Stimulated activated CD8-positive, alpha-beta memory T cell treated with anti-CD3 and anti-CD28 coated beads, Interleukin-2, amount 100 ng/mL, for 1 hour (primary cell): ENCODE measurements at places on chromosomes 6 and 20.

DNA sequence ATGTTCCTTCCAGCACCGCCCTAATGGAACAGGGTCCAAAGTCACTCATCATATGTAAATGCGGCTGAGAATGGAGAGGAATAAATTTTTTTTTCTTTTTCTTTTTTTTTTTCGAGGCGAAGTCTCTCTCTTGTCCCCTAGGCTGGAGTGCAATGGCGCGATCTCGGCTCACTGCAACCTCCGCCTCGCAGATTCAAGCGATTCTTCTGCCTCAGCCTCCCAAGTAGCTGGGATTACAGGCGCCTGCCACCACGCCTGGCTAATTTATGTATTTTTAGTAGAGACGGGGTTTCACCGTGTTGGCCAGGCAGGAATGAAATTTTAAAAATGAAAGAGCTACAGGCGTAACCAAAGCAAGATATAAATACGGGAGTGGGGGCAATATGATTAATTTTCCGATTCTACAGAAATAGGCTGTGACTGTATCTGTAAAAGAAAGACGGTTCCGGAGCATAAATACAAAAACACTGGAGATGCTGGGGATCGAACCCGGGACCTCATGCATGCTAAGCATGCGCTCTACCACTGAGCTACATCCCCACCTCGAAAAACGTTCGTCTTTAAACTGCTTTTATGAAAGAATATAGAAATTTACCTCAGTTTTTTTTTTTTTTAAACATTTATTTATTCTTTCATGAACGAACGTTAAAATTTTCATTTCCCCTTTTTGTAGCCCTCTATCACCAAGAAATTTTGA, 132.2 kb downstream of the GPX5 start:
- no peak for DNase-seq

DNA sequence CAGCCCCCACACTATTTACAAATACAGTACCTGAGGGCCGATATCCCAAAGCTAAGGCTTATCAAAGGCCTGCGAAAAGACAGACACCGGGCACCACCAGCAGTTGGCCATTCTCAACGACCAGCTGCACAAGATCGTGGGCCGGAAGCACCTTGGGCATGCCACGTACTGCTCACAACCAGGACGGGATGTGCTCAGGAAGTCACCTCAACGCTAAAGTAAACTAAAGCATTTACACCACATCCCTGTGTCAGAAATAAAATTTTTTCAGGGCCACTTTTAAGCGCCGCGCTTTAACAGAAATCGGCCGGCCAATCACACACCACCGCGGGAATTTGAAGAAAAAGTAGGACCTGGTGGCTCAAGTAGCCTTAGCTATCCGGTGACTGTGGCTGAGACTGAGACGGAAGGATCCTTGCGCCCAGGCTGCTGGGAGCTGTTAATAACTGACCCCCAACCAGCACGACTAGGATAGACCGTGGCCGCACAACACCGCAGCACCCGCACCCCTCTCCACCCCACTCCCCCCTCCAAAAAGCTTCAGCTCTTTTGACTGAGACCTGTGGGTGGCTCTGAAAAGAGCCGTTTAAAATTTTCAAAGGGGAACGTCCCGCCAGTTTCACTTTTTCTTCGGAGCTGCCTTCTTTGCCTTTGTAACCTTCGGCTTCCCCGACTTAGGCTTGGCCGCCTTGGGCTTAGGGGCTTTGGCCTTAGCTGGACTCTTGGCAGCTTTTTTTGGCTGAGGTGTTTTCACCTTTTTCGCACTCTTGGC, 131.2 kb upstream of the BTN3A2 start:
- DNase-seq = peak; percentile 19

DNA sequence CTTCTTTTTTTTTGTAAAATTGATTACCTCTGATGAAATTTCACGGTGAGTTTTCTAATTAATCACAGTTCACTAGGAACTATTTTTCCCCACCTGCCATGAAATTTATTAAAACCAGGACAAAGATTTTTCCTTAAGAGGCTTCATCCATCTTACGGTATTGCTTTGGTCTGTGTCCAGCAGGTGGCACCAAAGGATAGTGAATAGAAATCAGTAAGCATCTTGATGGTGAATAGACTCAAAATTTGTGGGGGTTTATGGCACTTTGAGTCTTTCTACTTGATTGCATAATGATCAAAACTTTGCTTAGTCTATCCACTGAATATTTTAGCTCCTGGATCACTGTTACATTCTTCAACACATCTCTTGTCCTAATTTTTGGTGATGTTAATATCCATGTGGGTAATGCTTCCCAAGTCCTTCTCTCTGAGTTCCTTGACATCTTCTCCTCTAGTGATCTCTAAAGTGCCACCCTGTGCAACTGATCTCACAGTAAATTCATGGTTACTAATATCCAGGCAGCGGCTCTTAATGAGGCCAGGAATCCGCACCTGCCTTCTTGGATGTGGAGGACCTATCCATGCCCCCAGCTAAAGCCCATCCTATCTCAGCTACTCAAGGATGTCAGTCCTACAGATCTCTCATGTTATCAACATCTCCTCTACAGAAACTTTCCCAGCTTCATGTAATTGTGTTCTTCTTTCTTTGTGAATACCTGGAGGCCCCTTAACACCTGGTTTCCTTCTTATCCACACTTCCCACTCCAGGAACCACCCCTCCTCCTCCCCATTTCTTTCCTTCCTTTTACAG, 54.5 kb downstream of the STMND1 start:
- peak; percentile 7 for DNase-seq

DNA sequence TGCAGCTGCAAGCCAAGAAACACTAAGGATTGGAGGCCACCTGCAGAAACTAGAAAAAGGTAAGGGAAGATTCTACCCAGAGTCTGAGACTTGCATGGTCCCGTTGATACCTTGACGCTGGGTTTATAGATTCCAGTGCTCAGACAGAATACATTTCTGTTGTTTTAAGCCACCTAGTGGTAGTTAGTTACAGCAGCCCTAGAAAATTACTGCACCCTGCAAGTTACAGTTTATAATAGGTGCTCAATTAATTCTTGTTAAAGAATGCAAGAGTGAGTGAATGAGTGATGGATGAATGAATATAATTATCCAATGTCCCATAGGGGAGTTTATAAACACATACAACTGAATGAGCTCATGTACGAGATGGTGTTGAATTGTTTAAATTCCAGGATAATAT, 453.1 kb upstream of the SLC35B3 start:
- no peak for DNase-seq

DNA sequence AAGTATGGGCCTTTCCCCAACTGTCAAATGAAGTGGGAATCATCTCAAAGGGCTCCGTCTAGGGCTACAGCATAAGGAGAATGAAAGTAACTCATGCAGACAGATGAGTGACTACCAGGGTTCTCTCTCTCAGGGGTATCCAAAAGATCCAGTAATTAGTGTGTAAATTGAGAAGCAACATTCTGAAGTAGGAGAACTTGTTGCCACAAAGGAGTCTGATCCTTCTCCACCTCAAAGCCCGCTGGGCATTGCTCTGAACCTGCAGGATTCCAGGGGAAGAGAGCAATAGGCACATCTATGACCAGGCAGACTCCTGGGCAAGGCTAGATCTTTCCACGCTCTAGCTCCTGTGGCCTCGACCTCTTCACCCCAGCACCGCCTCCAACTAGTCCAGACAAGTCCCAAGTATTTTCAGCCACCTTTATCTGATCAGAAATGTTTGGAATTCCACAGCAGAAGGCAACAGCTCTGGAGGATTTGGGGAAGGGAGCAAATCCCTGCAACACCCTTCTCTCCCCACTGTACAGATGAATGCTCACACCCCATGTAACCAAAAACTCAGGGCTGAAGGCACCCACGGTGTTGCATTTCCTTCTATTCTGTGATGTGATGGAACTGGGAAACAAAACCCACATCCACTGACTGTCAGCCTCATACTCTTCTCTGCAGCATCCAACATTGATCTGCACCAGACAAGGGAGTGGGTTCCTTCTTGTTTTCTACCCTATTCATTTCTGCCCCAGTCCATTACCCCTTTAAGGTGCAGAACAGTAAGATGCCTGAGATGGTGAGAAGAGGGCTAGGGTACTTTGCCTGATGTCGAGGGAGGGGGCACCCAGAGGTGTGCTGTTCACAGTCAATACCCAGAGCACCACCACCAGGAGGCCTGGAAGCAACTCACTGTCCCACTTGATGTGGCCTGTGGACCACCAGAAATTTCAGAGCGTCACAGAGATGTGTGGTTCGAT, 41.0 kb downstream of the COX4I2 start:
- DNase-seq = no peak

DNA sequence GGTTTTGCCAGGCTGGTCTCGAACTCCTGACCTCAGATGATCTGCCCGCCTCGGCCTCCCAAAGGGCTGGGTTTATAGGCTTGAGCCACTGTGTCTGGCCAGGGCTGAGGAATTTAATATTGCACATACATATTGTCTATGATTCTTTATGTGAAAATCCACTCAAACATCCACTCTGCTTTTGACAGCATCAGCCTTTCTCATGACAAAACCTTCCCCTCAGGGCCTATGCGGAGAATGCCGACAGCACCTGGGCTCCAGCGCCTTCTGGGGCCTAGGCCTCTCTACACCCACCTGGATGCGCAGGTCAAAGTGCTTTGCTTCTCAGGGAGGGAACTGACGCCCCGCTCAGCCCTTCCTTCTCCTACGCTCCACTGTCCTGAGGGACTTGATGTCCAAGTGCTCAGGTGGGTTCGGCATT, 5.4 kb downstream of the RAMACL start:
- no peak for DNase-seq

DNA sequence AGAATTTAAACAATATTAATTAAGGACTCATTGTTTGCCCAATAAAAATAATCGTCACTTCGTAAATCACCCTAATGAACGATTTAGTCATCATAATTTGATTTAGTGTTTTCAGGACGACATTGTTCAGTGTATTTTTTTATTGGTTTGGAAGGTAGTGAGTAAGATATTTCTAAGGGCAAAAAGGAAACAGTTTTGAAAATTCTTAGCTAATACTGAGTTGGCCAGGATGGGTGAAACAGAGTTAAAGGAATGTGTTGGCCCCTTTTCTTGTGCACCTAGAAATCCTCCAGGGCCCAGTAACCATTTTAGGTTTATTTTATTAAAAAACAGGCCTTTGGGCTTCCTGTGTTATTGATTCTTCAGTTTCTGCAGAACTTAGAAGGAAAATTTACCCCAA, 25.3 kb downstream of the ANKS1A start:
- no peak for DNase-seq

GRCh38 chr20:45779011-45779915, 12.4 kb downstream of the WFDC3 start:
- DNase-seq = no peak

GRCh38 chr6:88047510-88048150, at the start of gene SPACA1:
Gene SPACA1 (plus strand): TSS chr6:88047841. CDS start chr6:88047906, 65 bp downstream.
- no peak for DNase-seq

DNA sequence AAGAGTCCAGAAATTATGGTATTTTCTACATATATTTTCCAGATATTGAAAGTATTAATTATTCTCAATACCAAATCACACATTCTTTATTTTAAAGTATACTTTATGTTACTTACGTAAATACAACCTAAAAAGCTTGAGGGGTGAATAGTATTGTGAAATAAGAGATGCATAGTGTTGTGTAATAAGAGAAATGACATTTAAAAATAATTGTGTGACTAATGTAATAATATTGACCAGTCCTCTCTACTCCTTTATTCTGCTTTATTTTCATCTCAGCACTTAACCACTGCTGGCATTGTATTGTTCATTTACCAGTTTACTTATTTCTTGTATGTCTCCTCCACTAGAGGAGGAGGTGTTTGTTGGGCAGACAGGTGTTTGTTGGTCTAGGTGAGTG, 135.6 kb downstream of the EYA4 start:
- no peak for DNase-seq

- no peak for DNase-seq
Observed at GRCh38 chr20:37438464-37439222, 82.4 kb upstream of the NNAT start.

GRCh38 chr6:76774781-76775384, 688.4 kb downstream of the HTR1B start:
- DNase-seq = no peak

GRCh38 chr6:69246983-69247382, 549.8 kb downstream of the LMBRD1 start:
- DNase-seq = no peak

DNA sequence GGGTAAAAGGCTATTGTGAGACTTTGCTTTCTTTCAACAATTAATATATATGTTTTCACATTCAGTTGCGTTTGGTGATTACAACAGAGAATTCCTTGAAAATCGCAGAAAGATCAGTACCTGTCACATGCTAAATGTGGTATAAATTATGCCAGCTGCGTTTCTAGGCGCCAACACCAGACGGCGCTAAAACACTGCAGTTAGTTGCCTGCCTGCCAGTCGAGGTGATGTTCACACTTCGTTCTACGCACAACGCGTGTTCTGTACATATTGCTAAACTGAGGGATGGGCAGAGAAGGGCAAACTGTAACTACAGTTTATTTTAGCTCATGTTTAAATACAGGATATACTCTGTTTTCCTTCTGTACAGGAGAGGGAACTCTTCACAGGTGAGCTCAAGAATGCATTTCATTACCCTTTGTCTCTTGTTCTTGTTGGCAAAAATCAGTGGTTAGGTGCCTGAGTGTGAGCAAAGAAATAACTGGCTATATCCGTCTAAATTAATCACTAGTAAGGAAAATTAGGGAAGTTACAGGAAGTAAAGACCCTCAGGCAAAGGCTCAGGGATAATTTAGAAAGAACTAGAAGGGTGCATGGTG, 100.1 kb upstream of the RGS17 start:
- DNase-seq = no peak

GRCh38 chr6:79168695-79168980, 65.8 kb downstream of the HMGN3 start:
- no peak for DNase-seq

GRCh38 chr20:2932498-2932897, 59.2 kb downstream of the PTPRA start:
- no peak for DNase-seq

DNA sequence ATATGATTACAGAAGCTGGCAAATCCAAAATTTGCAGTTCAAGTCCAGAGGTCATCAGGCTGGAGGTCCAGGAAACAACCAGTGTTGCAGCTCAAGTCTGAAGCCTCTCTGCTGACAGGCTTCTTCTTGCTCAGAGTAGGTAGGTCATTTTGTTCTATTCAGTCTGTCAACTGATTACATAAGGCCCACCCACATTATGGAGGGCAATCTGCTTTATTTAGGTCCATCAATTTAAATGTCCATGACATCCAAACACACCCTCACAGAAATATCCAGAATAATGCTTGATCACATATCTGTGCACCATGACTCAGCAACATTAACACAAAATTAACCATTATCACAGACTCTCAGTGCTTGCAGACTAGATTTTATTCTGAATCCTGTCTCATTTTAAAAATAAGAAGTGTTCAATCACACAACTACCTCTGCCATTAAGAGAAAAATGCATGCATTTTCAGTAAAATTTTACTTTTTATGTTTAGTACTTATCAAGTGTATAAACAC, 759.2 kb upstream of the ADGRB3 start:
- DNase-seq = no peak

- DNase-seq = peak; percentile 23
Observed at GRCh38 chr6:33014841-33015634, 5.6 kb upstream of the HLA-DOA start.

DNA sequence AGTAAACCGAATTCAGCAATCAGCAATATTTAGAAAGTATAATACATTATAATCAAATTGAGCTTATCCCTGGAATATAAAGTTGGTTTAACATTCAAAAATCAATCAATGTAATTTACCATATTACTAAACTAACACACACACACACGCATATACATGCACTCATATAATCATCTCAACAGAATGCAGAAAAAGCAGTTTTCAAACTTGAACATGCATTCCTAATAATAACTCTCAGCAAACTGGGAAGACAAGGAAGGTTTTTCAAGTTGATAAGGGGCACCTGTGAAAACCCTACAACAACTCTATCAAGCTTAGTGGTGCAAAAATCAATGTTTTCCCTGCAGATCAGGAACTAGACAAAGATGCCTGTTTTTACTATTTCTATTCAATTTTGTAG, 4.7 kb downstream of the SIRPB2 start:
- no peak for DNase-seq
